ENCODE measurements at places on chromosomes 11 and 22.

DNA sequence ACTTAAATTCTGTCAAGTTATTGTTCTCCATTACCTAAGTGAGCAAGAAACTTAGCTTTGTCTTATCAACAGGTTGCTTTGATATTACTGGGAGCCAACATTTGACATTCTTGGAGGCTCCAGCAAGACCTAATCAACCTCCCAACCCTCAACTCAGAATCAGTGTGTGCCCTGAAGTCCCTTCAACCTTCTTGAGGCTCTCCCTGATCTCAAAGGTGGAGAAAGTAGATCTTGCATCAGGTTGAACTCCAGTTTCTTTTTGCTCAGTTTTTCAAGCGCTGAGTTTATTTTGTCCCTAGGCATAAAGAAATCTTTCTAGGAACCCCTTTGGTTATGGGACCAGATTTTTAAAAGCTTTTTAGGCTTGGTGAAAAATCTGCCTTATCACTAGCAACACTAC lies 1.4 kb downstream of the FAM111A start:
- DNase-seq, result no peak

- no peak for DNase-seq
Measured at GRCh38 chr22:27231266-27231665, 570.3 kb downstream of the MN1 start.

GRCh38 chr11:15636521-15637089 lies 521.9 kb downstream of the INSC start:
- no peak for DNase-seq

DNA sequence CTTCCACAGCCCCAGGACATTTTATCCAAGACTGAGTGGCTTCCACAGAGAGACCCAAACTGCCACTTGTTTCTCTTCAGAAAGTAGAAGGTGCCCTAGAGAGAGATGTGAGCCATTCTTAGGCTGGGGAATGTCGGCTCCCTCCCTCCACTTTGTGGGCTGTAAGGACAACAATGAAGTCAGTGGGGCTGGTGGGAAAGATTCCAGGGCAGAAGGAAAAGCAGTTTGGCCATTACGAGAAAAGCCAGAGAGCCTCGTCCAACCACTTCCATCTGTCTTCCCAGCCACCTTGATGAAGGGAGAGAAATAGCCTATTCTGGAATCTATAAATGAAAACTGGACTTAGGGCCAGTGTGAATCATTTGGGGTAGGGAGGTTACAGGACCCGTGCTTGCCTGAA lies 382.5 kb downstream of the NXPE2 start:
- no peak for DNase-seq

GRCh38 chr11:117670924-117671323 lies 126.1 kb downstream of the DSCAML1 start:
- DNase-seq, result no peak

- DNase-seq, result no peak
Measured at GRCh38 chr11:79508461-79508860, 67.6 kb upstream of the TENM4 start.

- no peak for DNase-seq
Measured at GRCh38 chr22:33247758-33248157, 189.6 kb upstream of the SYN3 start.

DNA sequence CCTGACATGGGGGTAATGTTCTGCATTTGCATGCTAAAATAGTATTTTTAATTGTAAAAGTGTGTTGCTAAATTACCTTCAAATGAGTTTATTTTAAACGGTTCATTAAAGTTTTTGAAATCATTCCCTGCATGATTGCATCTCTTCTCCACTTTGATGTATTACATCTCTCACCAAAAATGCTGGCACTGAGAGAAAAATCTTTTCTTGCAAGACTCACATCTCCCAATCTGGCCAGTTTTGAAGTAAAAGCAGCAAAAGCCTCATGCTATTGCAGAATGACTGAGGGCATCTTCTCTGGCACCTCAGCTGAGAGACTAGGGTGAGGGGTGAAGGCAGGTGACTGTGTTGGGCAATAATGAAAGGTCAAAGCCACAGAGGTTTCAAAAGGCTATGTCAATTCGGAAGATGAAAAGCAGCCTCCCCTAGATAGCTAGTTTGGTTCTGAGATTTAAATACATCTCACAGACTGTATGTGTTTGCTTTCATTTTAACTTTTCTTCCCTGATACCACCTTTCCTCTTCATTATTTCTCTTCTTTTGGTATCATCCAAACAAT lies 292.2 kb upstream of the RAG2 start:
- no peak for DNase-seq

DNA sequence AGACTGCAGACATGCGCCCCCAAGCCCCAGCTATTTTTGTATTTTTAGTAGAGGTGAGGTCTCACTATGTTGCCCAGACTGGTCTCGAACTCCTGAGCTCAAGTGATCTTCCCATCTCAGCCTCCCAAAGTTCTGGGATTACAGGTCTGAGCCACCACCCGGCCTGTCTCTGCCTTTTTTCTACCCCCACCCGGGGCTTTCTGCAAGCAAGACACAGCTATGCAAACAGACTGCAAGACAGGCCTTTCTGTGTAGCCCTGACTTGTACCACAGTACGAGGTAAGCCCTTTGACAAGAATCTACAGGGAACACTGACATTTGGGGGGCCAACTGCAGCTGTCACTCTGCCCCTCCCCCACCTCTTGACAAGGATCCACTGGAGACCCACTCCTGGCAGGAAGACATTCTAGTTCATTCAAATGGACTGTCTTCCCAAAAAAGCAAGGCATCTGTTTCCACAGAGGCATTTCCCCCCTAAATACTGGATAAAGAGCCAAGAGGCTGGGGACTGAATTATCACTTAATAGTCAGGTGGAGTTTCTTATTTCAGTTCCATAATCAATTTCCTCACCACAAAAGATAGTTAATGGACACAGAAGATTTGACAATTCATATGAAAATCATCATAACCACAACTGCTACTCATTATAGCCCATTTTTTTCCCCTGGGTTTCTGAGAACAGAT lies 118.2 kb downstream of the ABTB2 start:
- no peak for DNase-seq

- DNase-seq, result no peak
Measured at GRCh38 chr11:94563176-94563847, 3.9 kb upstream of the PIWIL4 start.

GRCh38 chr11:1510928-1511327 lies 24.3 kb upstream of the MOB2 start:
- no peak for DNase-seq

DNA sequence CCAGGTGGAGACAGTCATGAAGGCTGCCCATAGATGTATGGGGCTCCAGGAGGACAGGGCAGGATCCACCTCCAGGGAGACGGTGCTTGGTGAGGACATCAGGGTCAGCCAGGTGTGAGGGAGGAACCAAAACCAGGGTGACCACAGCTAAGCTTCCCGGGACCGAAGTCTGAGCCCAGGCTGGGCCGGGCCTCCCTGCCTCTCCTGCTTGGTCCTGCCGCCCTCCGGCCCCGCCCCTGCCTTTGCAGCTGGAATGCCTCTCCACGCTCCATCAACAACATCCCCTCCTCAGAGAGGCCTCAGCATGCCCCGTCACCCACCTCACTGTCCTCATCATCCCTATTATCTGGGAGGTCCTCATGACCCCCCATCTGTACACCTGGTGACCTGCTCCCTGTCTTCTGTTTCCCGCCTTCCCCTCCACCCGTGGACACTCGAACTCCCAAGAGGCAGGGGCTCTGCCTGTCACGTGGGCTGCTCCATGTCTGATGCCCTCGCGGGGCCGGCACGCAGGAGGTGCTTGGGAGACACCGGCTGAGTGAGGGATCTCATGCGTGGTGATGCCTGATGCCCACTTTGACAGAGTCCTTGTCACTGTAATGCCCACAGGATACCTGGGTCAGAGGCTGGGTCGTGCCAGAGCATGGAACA lies 59.4 kb downstream of the RTL6 start:
- no peak for DNase-seq

- no peak for DNase-seq
Measured at GRCh38 chr11:88117281-88117858, 57.9 kb downstream of the RAB38 start.

- no peak for DNase-seq
Measured at GRCh38 chr11:123426789-123427188, 3.3 kb upstream of the GRAMD1B start.

GRCh38 chr11:95322539-95322938 lies 91.5 kb upstream of the SESN3 start:
- DNase-seq, result no peak

- no peak for DNase-seq
Measured at GRCh38 chr11:130315354-130315970, 745 bp upstream of the ZBTB44 start.

GRCh38 chr11:78731027-78731426 lies 156.4 kb upstream of the NARS2 start:
- peak; percentile 29 for DNase-seq

DNA sequence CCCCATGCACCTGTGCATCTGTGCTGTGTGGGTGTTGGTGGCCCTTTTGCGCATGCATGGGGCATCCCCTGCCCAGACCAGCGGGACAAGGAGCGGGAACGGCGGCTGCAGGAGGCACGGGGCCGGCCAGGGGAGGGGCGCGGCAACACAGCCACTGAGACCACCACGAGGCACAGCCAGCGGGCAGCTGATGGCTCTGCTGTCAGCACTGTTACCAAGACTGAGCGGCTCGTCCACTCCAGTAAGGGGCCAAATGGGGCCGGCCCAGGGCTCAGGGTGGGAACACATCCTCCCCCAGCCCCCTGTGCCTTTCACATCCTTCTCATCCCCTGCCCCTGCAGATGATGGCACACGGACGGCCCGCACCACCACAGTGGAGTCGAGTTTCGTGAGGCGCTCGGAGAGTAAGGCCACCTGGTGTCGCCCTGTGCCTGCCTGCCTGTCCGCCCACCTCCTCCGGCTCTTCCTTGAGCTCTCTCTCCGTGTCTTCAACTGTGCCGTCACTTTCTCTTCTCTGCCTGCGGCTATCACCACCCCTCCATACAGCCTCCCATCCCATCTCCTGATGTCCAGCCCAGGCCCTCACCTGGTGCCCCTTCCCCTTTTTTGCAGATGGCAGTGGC lies 10.6 kb downstream of the SELENOM start:
- no peak for DNase-seq

GRCh38 chr22:31079095-31079642 lies 1.9 kb upstream of the SMTN start:
- DNase-seq, result no peak

DNA sequence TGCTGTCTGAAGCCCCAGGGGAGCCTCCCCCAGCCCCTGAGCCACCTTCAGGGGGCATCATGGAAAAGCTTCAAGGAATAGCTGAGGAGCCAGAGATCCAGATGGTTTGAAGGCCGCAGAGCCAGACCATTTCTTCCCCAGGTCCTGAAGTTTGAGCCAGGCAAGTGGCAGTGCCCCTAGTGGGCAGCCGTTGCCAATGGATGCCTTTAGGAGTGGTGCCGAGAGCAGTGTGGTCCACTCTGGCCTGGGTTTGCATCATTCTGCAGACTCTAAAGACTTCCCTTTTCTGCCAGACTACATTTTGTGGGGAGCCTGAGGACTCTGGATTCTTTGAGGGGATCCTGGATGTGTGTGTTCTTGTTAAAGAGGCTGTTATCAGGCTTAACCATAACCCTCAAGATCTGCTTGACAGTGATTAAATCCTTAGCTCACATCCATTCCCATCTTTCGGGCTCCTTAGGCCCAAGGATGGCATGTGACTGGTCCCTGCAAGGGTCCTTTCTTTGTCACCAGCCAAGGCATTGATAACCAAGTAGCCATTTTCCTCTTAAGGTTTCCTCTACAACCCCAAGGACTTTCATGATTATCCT lies 13.1 kb downstream of the HINFP start:
- peak; percentile 36 for DNase-seq

GRCh38 chr11:33912405-33913361 lies 20.8 kb upstream of the LMO2 start:
- no peak for DNase-seq

- no peak for DNase-seq
Measured at GRCh38 chr11:121793291-121793690, 322.7 kb downstream of the BLID start.

DNA sequence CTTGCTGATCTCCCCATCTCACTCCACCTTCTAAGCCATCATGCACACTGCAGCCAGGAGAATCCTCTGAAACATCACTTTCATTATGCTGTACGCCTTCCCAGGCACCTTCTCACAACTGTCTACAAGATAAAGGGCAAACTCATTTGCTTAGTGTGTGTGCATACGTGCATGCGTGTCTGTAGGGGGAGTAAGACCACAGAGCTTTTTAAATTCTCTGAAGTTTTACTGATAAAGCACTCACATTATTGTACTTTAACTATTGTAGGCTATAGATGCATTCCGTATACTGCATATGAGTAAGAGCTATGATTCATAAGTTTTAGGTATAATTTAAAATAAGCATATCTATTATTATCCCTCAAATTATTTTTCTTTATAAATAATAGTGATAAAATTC lies 15.3 kb upstream of the ANKK1 start:
- no peak for DNase-seq

GRCh38 chr22:43197271-43197941 lies 10.5 kb upstream of the TTLL12 start:
- DNase-seq, result no peak

- peak; percentile 71 for DNase-seq
Measured at GRCh38 chr11:61121192-61121831, 19.0 kb downstream of the CD5 start.

DNA sequence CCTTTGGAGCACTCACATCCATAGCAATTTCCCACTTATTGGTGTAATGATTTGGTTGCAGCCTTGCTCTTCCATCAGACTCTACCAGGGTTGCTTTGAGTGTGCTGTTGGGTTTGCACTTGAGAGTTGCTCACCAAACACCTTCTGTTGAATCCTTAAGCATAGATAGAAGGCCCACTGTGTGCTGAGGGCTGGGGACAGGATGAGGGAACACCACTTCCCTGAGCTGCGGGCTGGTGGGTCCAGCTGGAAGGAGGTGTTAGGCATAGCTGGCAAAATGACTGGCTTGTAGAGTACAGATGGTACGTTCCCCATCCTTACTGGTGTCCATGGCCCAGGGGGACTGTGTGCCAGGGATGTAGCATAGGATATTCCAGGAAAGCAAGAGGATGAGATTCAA lies 3.9 kb downstream of the PRDM11 start:
- no peak for DNase-seq

DNA sequence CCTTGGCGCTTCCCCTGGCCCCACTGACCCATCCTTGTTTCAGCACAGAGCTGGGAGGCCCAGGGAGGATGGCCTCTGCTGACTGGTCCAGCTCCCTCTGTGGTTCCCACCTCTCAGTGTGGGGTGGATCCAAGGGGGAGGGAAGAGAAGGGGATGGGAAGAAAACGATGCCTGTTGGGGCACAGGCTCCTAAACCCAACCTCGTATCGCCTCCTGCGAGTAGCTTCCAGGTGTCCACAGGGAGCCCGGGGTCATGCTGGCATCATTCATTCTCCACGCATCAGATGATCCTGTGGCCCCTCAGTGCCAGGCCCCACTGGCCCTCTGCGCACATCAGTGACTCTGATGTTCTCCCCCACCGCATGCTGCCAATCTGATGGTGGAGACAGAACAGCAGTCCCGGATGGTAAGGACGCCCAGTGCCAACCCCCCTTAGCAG lies 5.1 kb downstream of the MYEOV start:
- no peak for DNase-seq

Data from BE2C (cell line).